ENCODE measurements at places on chromosomes 5 and 9.

DNA sequence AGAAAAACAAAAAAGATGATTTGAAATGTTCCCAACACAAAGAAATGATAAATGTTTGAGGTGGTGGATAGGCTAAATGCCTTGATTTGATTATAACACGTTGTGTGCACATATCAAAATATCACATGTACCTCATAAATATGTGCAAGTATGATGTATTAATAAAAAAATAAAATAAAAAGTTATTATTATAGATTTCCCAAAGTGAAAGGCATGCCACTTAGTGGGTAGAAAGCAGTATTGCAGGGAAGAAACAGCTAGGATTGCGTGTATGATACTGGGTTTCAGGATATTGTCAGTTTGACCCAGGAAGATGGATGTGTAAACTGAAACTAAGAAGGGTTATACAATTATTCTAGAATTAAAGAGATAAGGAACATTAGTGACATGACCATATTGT is 3.6 kb upstream of the TMEM38B start:
- no peak for DNase-seq

- DNase-seq: peak; percentile 36
These were observed 793 bp upstream of the PKD2L2 start for GRCh38 chr5:137888466-137888862.

DNA sequence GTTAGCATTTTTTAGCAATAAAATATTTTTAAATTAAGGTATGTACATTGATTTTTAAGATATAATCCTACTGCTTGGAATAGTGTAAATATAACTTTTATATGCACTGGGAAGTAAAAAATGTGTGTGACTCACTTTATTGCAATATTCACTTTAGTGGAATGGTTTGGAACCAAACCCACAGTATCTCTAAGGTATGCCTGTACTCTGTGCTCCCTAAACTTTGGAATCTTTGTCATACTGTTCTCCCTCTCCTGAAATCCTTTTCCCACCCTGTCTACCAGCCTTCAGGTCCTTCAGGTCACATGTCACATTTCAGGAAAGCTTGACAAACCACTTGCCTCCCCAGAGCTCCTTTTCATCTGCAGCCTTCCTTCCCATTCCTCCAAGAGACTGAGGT is 308.7 kb downstream of the SPOCK1 start:
- no peak for DNase-seq

GRCh38 chr9:24090566-24090965 is 264.5 kb upstream of the ELAVL2 start:
- DNase-seq: no peak

GRCh38 chr5:1321576-1321975 is 23.3 kb downstream of the CLPTM1L start:
- DNase-seq: no peak

- no peak for DNase-seq
These were observed 11.8 kb upstream of the UBE2D2 start for GRCh38 chr5:139549162-139549894.

- DNase-seq: no peak
These were observed 135.0 kb downstream of the MVB12B start for GRCh38 chr9:126461608-126462007.

- no peak for DNase-seq
These were observed 4.2 kb downstream of the CARD19 start for GRCh38 chr9:93100276-93100636.

GRCh38 chr5:141543053-141543452 is 54.2 kb downstream of the PCDHGC5 start:
- no peak for DNase-seq

GRCh38 chr9:130327781-130328348 is 62.3 kb downstream of the HMCN2 start:
- DNase-seq: no peak

DNA sequence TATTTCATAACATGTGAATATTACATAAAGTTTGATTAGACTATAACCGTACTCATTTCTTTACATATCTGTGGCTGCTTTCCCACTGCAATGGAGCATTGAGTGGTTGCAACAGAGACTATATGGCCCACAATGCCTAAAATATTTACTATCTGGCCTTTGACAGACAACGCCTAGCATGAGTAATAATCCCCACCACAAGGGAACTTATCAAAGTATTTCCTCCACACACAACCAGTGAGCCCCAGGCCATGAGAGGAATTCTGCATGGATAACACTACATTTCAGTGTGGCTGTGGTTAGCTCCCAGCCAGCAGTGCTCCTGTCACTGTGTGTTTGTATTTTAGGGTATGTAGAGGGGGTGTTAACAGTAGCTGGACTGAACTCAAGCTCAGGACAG is 54.8 kb downstream of the FAM81B start:
- DNase-seq: no peak

DNA sequence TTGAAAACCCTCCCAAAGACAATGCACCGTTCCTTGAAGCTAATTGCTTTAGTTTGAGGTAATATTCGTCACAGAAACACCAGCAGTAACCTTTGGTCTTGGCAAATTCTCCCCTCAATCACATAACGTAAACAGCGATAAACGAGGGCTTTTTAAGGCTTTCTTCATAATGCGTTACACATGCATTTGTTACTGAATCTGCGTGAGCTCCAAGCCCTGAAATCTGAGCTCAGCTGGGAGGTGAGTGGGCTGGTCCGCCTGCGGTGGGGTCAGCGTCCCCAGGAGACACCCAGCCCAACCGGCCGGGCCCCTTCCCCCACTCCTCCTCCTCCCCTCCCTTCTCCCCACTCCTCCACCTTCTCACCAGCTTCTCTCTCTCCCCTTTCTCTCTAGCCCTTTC is 91.1 kb downstream of the BARX1 start:
- no peak for DNase-seq

DNA sequence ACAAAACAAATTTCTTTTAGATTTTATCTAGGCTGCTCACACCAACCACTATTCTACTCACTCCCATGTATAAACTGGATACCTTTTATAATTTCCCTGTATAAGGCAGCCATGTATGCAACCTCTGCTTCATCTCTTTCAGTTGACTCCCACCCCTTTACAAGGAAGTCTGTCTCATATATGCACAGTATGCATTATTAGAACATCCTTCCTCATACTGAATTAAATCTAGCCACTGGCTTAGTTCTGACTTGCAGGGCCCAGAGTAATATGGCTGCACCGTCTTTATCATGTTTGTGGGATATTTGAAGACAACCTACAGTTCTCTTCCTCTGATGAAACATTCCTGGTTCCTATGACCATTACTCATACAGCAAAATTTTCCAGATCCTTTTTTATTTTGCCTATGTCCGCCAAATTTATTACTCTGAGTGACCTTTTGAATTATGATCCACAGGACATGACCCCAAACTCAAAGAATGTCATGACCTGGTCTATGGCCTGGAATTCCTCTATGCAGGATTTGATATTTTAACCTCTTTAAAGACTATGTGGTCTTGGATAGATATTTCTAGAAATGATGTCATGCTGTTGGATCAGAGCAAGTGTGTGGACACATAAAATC is 76.6 kb upstream of the ITGA1 start:
- no peak for DNase-seq

DNA sequence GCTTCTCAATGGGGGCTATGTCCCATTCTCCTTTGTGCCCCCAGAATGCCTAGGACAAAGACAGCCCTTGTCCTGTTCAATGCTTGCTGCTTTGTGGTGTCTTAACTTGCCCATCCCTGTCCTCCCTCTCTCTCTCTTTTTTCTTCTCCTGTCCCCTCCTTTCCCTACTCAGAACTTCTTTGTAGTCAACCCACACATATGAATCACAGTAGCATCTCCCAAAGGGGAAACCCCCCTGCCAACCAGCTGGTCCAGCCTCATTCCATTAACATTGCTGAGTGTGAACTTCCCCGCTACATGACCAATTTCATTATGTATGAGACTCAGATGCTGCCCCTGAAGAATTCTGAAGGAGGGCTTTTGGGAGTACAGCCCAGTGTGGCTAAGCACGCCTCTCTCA is 408.3 kb downstream of the ENC1 start:
- no peak for DNase-seq

DNA sequence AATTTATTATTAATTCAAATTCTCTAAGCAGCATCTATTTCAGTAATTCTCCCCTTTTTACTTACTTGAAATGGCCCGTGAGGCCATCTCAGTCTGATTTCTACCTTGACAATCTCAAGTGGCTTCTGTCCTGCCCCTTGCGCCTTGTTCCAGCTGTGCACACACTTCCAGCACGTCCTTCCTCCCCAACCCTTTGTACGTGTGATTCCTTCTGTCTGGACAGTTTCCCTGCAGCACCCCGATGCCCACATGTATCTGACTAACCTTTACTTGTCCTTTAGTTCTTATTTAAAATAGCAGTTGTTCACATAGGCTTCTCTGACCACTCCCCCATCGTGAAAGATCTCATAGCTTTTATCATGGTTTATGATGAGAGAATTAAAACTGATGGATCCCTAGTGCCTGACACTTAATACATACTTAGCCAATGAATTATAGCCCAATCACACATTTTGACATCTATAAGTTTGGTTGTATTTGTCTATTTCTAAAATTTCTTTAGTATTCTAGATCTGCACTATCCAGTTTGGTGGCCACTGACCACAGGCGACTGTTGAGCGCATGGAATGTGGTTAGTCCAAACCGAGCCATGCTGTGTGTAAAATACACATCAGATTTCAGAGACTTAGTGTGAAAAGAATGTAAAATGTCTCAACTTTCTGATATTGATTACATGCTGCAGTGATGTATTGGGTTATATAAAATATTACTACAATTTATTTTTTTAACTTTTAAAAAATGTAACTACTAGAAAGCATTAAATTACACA is 14.3 kb downstream of the ZBTB34 start:
- no peak for DNase-seq

GRCh38 chr5:173581408-173582215 is 34.8 kb downstream of the BOD1 start:
- DNase-seq: peak; percentile 21

DNA sequence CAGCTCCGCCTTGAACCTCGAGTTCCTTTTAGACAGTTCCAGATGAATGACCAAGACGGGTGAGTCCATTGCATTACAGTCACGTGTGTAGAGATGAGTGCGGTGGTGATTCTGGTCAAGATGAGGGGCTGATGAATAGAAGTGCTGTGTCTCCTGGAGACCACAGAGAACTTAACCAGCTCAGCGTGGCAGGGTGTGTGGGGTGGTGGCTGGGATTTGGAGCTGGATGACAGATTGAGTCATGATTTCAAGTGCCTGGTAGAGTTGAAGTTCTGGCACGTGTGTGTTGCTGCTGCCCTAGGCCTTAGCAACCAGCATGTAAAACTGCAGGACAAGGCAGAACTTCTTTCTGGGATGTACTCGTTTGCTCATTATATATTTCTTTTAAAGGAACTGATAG is 53.3 kb downstream of the PRRC2B start:
- DNase-seq: no peak

DNA sequence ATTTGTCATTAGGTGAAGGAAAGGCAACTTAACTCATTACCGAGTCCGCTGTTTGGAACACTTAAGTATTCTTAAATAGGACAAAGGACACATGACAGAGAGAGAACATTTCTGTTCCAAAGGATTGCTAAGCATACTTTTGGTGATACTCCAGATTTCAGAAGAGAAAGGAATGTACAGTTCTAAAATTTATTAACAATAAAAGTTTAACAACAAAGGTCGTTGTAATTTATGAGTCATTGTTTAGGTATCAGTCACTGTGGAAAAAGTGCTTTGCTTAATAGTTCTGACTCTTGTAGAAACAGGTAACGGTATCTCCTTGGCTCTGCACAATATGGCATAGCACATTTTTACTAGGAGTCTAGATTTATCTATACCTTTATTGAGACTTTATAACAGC is 36.3 kb upstream of the PAM start:
- no peak for DNase-seq

DNA sequence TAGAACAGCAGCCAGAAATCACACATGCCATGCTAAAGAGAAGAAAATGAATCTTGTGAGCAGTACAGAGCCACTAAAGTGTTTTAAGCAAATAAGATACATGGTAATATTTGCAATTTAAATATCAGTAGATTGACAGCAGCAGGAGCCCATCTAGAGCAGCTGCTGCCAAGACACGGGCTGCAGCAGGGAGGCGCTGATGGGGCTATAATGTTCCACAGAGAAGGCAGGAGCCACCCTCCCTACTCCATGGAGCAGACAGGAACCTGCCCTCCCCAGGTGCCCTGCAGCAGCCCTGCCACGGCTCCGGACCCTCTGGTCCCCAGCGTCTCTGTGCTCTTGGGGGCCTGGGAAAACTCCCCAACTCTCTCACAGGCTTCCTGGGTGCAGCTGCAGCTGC is 224.1 kb upstream of the ISL1 start:
- no peak for DNase-seq

GRCh38 chr5:170491479-170491878 is 12.3 kb upstream of the KCNIP1 start:
- no peak for DNase-seq

DNA sequence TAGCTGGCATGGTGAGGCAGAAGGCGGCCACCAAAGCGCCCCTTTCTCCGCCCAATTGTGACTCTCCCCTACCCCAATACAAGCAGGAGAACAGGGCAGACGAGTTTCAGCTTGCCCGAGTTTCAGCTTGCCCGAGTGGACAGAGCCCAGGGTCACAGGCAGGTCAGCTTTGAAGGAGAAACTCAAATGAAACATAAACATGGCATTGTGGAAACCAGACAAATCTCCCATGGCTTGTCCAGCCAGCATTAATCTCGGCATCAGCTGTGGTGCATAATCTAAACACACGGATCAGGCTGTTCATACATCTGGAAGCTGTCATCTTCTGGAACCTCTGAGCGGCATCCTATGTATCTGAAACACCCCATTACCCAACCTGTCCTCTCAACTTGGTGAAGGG is 16.9 kb downstream of the PTCH1 start:
- no peak for DNase-seq

- DNase-seq: no peak
These were observed 20.8 kb downstream of the MEGF10 start for GRCh38 chr5:127311349-127311748.

GRCh38 chr9:94511134-94511954 is 43.5 kb upstream of the PCAT7 start:
- DNase-seq: no peak

DNA sequence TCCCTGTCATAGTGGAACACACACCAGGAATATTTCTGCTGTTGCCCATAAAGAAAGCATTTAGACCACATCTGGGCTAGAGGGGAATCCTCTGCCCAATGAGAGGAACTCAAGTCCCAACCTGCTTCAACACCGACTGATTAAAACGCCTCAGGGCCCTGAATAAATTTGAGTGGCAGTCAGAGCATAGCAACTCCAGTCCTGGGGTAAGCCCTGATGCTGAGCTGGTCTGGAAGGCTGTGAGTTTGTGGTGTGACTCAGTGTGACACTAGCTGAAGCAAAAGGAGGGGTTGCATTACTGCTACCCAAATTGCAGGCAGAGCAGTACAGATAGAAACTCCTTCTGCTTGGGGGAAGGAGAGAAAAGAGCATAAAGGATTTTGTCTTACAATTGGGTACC is 148.3 kb downstream of the PRDM9 start:
- DNase-seq: no peak

DNA sequence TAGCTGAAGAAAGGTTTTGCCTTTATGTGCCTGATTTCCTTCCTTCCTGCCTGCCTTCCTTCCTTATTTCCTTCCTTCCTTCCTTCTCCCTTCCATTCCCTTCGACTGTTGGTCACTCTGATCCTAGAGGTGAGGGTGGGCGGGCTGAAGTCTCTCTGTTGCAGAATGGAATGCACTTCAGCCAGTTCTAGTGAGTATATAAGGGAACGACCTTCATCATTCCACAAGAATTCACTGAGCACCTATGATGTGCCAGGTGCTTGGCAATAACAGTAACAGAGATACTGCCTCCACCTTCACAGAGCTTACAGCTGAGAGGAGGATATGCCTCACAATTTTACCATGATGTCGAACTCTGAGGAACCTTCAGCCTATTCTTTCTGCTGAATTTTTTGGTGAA is 8.7 kb upstream of the OR5C1 start:
- no peak for DNase-seq

- DNase-seq: no peak
These were observed 13.1 kb downstream of the GPRIN1 start for GRCh38 chr5:176596689-176597416.
